Gastroesophageal sphincter (tissue), 4 donors: ENCODE measurements at places on chromosomes 7 and 10. TPM values are rescaled to one million over a fixed set of nuclear protein-coding genes. Genes with fewer than 3 reads are reported as not detected.

The CFAP69 gene
- total RNA-seq = 6.2 TPM

The CXCL12 gene
- total RNA-seq = 65.7 TPM

The FZD1 gene
- 15.4 TPM for total RNA-seq

The IDI2 gene
- total RNA-seq = not detected

The BUD31 gene
- total RNA-seq = 47.3 TPM

The ADGRA1 gene
- total RNA-seq = not detected

GRCh38 chr7:40845943-40846342, 711.1 kb downstream of the SUGCT start:
- no peak for ATAC-seq

GRCh38 chr7:107943018-107943417, 52.0 kb downstream of the DLD start:
- no peak for ATAC-seq

DNA sequence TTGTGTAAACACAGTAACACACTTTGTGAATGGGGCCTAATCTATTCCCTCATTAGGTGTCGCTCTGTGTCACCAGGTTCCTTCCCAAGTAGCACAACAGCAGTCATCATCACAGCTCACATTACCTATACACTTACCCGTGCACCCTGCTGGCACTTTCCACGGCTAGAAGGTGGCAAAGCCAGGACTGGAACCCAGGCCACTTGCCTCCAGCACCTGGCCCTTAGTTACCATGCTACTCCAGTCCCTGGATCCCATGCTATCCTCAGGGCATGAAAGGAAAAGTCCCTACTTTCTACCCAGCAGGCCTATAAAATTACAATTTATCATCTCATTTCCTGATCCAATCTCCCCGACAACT, 18.4 kb downstream of the SMURF1 start:
- no peak for ATAC-seq

GRCh38 chr10:99685597-99685967, 26.3 kb downstream of the ENTPD7 start:
- ATAC-seq = no peak

DNA sequence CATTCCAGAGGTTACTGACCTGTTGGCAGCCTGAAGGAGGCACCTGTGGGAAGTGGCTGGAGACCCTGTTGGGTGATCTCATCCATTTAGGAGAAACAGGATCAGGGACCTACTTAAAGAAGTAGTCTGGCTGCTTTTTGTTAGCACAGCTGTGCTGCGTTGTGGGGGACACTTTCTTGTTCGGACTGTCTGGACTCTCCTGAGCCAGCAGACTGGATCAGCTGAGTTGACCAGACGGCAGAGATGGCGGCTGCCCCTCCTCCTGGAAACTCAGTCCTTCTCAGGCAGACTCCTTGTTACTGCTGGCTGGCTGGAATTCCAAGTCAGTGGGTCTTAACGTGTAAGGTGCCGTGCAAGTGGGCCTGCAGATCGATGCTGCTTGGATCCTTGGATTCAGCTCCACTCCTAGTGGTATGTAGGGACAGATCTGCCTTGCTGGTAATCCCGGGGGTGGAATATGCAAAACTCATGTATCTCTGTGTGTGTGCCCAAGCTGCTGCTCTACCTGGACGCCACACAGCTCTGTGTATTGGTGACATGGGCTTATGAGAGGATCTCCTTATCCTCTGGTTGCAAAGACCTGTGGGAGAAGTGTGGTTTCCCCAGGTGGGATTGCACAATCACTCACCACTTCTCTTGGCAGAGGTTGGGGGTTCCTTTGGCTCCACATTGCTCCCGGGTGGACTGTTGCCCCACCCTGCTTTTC, 87.3 kb downstream of the CCSER2 start:
- no peak for ATAC-seq

DNA sequence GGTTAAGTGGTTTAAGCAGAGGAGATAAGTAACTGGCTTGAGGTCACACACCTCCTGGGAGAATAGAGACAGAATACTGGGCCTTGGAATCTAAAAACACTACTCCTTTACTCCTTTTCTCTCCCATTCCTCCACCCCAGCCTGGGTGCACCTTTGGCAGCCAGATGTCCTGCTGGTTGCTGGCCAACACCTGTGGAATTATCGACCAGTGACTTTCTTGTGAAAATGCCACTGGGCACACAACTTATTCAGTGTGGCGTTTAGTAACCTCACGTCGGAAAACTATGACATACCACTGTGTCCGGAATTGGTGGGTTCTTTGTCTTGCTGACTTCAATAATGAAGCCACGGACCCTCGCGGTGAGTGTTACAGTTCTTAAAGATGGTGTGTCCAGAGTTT, 26.4 kb downstream of the RNF133 start:
- no peak for ATAC-seq

GRCh38 chr7:137417464-137417863, 73.9 kb upstream of the PTN start:
- ATAC-seq = peak; percentile 51

- ATAC-seq = no peak
These were observed 101.6 kb downstream of the C10orf90 start for GRCh38 chr10:126568809-126569385.

- no peak for ATAC-seq
These were observed 172.9 kb downstream of the DKK1 start for GRCh38 chr10:52486840-52487611.

GRCh38 chr10:28677888-28678686, 766 bp downstream of the BAMBI start:
- no peak for ATAC-seq

DNA sequence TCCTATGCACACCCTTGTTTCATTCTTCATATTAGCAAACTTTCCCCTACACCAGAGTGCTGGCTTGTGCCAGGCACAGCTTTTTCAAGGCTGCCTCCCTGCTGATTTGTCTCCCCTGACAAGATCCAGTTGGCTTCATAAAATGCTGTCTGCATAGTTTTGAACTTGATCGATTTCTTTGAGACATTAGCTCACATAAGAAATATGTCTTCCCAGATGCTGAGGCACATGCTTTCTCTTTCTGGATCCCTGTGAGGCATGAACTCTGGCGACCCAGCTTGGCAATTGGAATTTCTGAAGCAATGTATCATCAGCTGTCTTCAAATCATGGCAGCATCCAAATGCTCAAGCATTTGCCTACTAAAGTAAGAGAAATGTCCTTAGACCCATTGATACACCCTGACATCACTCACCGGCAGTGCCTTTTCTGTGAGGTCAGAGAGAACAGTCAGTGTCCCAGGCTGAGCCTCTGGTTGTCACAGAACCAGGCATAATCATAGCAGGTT, 616.4 kb upstream of the GHITM start:
- peak; percentile 72 for ATAC-seq

DNA sequence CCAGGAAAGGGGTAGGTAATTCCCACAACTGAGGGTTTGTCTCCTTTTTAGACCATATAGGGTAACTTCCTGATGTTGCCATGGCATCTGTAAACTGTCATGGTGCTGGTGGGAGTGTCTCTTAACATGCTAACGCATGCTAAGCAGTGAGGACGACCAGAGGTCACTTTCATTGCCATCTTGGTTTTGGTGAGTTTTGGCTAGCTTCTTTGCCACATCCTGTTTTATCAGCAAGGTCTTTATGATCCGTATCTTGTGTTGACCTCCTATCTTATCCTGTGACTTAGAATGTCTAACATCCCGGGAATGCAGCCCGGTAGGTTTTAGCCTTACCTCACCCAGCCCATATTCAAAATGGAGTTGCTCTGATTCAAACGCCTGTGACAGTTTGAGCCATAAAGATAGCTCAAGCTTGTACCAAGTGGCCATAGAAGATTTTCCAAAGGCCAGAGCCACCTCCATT, 176.0 kb upstream of the NAMPT start:
- ATAC-seq = no peak

- ATAC-seq = no peak
These were observed 27.0 kb downstream of the SND1 start for GRCh38 chr7:127678947-127679346.

DNA sequence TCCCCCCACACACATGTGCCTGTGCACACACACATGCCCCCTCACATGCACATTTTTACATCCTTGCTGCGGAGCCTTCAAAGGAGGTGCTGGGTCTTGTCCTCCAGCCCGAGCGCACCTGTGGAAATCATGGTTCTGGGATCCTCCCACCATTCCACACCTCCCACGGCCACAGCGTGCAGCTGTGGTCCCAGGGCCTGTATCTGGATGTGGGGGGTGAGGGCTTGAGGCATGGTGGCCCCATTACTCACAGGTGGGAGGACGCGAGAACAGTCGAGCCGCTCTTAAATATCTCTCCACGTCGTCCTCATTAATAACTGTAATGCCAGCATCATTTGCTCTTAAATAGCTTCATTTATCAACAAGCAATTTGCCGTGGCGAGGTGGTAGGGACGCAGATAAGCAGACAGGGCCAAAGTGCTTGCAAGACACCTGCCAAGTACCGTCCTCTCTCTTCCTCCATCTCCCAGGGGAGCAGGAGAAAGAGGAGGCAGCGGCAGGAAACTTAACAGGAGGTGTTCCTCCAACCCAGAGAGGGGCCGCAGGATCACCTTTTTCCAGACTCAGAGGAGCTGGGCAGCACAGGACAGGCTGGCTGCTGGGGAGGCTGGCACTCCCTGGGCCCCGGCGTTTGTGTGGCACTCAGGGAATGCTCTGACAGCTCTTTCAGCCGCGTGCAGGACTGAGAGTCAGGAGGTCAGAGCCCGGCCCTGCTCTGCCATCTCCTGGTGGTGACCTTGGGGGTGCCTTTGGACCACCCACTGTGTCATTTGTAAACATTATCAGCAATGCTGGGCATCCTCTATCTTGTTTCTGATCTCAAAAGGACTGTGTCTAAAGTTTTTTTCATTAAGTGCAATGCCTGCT, 87.4 kb downstream of the CDH23 start:
- ATAC-seq = no peak

DNA sequence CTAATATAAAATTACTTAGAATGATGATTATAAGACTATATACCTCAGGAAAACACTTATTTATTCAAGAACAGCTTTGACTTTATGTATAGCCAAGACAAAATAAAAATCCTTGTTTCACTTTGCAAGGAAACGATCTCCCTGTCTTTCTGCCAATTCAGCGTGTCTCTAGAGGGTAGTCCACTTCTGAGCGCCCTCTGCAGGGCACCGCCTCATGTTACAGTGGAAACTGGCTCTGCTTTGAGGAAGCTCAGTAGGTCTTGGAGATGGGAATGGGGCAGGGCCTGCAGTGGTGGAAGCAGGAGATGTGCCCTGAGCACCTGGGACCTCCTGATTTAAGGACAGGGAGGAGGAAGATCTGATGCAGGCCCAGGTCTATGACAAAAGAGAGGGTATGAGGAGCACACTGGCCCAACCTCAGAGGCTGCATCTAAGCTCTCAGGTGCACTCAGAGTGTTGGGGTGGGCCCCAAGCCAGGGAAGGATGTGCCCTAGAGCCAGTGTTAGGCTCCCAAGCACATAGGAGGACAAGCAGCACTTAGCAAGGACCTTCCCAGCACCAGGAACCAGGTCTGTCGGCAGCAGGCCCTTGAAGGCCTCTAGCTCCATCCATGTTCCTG, 481.0 kb downstream of the TNS3 start:
- no peak for ATAC-seq

DNA sequence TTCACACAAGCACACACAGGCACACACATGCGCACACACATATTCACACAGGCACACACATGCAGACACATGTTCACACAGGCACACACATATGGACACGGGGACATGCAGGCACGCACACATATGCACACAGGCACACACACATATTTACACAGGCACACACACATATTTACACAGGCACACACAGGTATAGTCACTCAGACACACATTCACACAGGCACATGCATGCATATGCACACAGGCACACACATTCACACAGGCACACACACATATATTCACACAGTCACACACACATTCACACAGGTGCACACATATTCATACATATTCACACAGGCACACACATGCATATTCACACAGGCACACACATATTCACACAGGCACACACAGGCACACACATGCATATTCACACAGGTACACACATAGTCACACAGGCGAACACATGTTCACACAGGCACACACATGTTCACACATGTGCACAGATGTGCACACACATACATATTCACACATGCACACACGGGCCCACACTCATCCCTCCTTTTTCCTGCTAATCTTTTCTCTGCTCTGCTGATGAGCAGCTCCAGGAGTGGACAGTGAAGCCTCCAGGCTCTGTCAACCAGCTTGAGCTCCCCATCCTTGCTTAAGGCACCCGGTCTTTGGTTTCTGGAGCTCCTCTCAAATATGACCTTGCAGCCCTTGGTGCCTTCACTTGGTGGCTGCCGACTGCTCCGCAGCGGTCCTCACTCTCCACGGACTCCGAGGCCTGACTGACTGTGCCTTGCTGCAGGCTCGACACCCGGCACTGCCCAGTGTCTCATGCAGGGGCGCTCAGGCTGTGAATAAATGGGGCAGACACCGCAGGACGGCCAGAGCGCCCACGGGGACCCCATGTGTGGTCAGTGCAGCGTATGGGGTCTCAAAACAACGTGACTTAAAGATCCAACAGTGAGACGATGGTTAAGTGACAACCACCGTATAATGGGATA, 581.2 kb upstream of the MGMT start:
- ATAC-seq = no peak

- ATAC-seq = no peak
These were observed 192.3 kb downstream of the EVX1 start for GRCh38 chr7:27434756-27435400.

GRCh38 chr7:31751726-31752125, 64.7 kb downstream of the PPP1R17 start:
- ATAC-seq = no peak

- no peak for ATAC-seq
These were observed 30.2 kb downstream of the WDR86 start for GRCh38 chr7:151379534-151380198.

GRCh38 chr10:1476455-1476803, 260.9 kb downstream of the ADARB2 start:
- ATAC-seq = no peak

- ATAC-seq = peak; percentile 13
These were observed 868 bp downstream of the TIAL1 start for GRCh38 chr10:119595676-119596515.

DNA sequence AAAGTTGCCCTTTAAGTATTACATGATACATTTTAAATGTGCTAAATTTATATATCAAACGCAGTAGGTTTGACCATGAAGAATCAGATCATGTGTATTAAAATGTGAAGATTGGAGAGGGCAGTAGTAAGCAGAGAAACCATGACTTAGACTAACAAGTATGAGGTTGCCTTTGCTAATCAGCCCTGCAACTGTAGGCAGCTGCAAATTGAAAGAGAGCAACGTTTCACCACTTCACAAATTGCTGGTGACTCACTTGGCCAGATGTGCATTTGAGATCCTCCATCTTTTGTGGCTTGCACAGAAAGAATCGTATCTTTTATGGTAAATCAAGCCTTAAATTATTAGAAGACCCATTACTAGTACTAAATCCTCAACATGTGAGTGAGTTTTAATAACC, 10.1 kb upstream of the SEMA3A start:
- ATAC-seq = no peak
